GM12892 (cell line): ENCODE measurements at places on chromosomes 3 and 15.

- no peak for DNase-seq
Measured at GRCh38 chr15:98840053-98840452, 167.5 kb downstream of the PGPEP1L start.

DNA sequence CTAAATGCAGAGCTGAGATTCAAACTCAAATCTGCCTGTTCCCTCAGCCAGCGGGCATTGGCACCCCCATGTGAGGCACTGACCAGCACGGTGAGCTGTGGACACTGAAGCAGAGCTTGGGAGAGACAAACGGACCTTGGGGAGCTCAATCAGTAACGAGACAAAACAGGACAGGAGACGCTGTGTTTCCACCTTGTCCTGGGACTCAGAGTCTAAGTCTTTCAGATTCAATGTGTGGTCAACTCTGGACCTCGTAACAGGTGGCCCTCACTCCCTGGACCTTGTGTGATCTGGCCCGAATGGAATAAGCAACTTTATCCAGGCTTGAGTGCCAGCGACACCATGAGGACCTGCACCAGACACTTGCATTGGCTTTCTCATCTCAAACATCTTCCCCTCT, 232.5 kb downstream of the UACA start:
- DNase-seq: no peak

GRCh38 chr3:99645277-99646106, 7.1 kb downstream of the COL8A1 start:
- no peak for DNase-seq

- no peak for DNase-seq
Measured at GRCh38 chr3:30085486-30085885, 520.9 kb upstream of the TGFBR2 start.

GRCh38 chr3:97699889-97700288, 64.7 kb upstream of the ARL6 start:
- DNase-seq: no peak

- DNase-seq: no peak
Measured at GRCh38 chr15:66938114-66938830, 127.1 kb upstream of the SMAD3 start.

- DNase-seq: no peak
Measured at GRCh38 chr3:99651531-99651930, 13.1 kb downstream of the COL8A1 start.

- DNase-seq: no peak
Measured at GRCh38 chr15:63243776-63244175, 33.6 kb upstream of the APH1B start.

DNA sequence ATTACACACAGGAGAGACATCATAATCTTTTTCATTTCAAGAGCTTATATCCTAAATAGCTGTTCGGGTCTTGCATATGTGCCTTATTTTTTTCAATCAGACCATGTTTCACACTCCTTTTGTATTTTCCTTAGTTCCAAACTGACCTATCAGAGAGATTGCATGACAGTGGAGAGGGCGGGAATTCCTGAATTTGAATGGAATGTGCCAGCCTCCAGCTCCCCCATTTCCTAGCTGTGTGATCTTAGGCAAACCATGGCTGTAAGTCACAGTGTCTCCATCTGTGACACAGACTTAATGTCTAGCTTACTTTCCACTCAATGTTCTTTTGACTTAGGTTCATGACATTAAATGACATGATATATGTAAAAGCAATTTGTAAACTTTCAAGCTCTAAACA, 62.0 kb upstream of the CSTA start:
- DNase-seq: no peak

DNA sequence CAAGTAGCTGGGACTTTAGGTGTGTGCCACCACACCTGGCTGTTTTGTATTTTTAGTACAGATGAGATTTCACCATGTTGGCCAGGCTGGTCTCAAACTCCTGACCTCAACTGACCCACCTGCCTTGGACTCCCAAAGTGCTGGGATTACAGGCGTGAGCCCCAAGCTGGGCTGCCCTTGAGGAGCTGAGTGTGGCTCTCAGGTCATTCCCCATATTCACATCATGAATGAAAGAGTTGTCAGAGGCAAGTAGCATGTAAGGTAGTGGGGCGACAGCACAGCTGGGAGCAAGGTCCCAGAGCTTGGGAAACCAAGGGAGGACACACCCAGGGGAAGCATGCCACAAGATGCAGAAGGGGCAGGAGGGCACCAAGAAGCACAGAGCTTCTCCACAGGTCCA, 4.9 kb downstream of the CCDC71 start:
- no peak for DNase-seq

DNA sequence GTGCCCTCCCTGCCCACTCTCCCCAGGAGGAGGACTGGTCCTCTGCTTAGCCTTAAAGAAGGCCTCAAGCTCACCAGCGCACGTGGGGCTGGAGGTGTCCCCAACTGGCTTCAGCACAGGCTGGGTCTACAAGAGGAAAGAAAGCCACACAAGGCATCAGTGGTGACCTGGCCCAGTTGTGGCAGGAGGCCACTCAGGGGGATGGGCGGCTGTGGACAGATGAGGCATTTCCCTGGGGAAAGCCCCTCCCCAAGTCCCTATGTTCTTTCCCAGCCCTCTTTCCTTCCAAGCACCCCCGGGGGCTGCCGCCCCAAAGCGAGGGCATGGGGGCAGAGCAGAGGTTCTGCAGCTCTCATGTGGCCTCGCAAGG, 155.2 kb upstream of the TLE3 start:
- no peak for DNase-seq

DNA sequence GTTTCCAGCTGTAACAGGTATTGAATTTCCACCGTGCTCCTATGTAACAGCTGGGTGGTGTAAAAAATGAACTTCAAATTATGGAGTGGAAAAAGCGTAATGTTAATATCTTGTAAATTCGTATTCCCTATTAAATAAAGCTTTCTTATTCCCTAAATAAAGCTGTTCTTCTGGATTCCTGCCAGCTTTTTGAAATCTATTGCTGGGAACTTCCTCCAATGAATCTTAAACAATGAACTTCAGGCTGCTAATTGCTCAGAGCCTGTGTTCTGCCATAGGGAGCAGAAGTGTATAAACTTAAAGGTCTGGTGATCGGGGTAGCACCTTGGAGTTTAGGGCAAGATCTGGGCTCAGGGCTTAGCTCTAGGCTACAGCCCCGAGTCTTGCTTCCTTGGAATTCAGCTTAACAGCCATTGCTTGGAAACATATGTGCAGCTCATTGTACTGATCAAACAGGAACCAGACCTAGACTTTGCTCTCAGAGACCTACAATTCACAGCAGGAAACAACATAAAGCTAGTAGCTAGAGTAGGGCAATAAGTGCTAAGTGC, 1.4 kb downstream of the ARL14 start:
- DNase-seq: no peak
